ENCODE measurements at places on chromosomes 5 and 9. TPM values are rescaled to one million over a fixed set of nuclear protein-coding genes. Genes with fewer than 3 reads are reported as not detected.

The CLIC3 gene
- total RNA-seq: 6.7 TPM

The ADRA1B gene
- 15.9 TPM for total RNA-seq

The SCGB3A2 gene
- not detected for total RNA-seq

The SHC3 gene
- total RNA-seq: 0.22 TPM

The ARHGEF37 gene
- 2.5 TPM for total RNA-seq

The ACER2 gene
- total RNA-seq: 3.0 TPM
